Epithelial cell of esophagus (primary cell): ENCODE measurements at places on chromosomes 6 and 20.

GRCh38 chr6:128605961-128606360, 85.6 kb upstream of the PTPRK start:
- DNase-seq: peak; percentile 94

DNA sequence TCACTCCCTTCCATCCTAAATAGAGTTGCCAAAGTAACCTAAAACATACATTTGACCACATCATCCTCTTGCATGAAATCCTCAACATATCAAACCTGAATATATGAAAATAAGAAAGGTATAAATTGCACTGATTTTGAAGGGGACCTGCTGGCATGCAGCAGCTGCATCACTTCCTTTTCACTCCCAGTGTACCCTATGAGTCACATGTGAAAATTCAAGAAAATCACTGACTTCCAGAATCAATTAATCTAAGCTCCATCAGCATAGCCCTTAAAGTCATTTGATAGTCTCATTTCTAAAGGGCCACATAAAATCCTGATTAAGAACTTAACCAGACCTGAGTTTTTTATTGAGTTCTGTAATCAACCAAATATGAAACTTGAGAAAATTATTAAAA, 24.3 kb downstream of the SNX14 start:
- peak; percentile 24 for DNase-seq

DNA sequence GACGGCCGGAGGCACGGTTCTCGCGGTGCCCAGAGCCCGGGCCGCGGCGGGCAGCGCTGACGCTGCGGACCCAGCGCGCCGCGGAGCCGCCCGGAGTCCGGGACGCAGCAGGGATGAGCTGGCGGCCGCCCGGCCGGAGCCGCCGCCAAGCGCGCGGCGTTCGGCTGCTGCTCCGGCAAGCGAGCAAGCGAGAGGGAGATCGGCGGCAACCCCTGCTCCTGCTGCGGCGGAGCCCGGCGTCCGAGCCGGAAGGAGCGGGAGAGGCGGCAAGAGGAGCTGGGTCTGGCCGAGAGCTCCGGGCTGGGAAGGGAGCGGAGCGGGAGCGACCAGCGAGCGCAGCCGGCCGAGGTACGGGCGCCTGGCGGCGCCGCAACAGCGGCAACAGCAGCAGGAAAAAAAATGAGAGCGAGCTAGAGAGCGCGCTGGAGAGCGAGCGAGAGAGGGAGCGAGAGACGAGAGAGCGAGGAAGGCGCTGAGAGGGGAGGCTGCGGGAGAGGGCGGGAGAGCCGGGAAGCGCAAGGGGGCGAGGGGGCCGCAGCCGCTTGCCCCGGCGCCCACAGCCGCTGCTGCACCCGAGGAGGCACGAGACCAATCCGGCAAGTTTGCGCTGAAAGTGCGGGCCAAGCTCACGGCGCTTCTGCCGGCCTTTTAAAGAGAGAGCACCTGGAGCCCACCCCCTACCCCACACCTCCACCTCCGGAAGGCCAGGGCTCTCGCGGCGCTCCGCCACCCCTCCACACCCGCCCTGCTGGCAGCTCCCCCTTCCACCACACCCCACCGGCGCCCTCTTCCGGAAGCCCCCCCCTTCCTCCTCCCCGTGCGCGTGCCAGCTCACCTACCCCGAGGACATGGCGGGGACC, 496 bp downstream of the GRM4 start:
- DNase-seq: peak; percentile 63

DNA sequence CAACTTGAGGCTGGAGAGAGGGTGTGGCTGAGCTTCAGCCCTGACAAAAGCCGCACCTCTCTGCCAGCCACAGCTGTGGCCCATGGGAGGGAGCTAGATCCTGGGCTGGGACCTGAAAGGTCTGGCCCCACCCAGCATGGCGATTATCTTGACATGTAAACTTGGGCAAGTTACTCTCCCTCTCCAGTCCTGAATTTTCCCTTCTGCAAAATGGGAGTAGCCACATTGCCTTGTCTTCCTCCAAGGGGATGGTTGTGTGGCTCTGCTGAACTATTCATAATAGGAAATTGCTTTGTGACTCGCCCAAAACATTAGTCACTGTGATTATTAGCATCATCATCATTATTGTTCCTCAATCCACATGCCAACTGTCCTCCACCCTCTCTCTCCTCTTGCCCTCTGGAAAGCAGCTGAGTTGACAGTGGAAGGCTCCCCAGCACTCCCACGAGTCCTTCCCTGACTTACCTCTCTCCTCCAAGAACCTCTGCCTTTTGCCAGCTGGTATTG, 23.0 kb upstream of the RBPJL start:
- peak; percentile 82 for DNase-seq
